Coronary artery (tissue), 2 donors: ENCODE measurements at places on chromosomes 1 and 21.

- no peak for DNase-seq
These were observed 12.8 kb downstream of the PRDX6 start for GRCh38 chr1:173489929-173490328.

DNA sequence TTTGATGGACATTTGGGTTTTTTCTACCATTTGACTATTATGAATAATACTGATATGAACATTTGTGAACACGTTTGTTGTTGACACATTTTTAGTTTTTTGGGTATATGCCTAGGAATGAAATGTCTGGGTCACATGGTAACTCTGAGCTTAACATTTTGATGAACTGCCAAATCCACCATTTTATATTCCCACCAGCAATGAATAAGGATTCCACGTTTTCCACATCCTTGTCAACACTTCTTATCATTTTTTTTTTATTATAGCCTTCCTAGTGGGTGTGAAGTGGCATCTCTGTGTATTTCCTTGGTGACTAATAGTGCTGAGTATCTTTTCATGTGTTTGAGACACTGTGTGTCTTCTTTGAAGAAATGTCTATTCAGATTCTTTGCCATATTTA lies 67.6 kb downstream of the RASAL2 start:
- DNase-seq: no peak

DNA sequence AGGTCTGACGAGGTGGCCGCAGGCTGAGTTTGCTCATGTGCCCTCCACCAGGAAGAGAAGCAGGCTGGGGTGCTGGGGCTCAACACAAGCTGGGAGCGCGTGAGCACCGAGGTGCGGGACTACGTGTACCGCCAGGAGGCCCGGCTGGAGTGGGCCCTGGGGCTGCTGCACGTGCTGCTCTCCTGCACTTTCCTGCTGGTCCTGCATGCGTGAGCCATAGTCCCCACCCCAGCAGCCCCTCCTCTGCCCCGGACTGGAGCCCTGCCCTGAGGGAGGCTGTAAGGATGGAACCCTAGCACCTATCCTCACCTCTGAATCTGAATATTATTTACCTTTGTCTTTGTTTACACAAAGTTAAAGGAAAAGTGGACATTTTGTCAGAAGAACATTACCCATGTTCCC lies 7.8 kb upstream of the ADAM15 start:
- no peak for DNase-seq

- no peak for DNase-seq
These were observed 2.4 kb downstream of the MCL1 start for GRCh38 chr1:150576794-150577556.

DNA sequence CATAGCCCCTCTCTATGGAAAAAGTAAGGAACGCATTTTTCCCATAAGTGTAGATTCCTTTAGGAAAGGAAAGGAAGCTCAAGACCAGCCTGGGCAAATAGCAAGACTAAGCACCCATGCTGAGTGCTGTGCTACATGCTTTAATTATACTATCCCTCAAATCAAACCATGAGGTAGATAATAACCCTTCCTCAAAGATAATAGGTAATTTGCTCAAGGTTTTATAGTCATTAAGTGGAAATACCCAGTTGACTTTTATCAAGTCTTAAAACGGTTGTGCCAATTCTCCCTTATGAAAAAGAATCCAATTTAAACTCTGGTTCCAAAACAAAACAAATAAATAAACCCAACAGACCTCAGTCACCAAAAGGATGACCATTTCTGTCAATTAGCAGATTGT lies 3.4 kb downstream of the KIAA0319L start:
- DNase-seq: no peak
